Activated T-cell treated with anti-CD3 and anti-CD28 coated beads for 4 hours (primary cell): ENCODE measurements at places on chromosomes 1 and 21.

DNA sequence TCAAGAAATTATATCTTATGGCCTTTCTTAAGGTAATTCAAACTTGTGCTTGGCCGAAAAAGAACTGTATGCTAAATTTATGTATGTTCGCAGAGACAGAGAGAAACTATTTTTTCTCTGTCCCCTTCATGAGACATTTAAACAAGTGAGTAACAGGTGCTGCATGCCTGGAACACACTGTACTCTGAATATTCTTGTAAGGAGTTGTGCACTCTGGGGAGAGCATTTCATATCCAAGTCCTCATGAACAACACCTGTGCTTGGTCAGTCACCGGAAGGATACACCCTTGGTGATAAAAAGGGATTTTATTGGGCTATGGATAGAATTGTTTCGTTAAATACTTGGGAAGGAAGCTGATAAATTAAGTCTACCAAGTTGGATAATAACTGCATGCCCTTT lies 220.8 kb upstream of the NRIP1 start:
- DNase-seq: no peak

DNA sequence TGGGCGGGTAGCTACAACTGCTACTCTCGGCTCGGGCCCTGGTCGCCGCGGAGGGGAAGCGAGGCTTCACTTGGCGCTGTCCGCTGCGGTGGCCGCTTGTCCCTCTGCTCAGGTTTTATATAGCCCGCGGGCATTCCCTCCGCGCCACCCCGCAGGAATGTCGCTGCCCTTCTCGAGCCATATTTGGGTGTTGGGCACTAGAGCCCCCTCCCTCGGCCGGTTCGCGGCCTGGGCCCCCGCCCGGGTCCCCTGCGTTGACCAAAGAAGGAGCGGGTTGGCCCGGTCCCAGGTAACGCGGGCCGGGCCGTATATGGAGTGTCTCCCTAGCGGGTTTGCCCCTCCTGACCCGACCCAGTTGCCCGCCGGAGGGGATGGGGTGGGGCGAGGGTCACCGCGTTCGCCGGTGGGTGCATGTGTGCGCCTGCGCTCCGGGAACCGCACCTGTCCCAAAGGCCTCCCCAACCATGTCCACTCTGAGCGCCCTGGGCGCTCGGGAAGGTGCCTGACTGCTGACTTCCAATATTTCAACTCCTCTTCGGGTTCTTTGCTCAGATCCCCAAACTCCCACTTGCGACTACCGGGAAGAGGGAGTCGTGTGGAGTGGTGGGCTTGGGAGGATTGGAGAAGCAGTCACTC lies at the start of gene ACTA1:
Gene ACTA1, minus strand, starts transcription at position 90 of the 636 bp plus-strand sequence. CDS start 979 bp downstream, outside the sequence.
- DNase-seq: no peak

GRCh38 chr21:32448803-32449594 lies 36.5 kb downstream of the EVA1C start:
- no peak for DNase-seq

- no peak for DNase-seq
Measured at GRCh38 chr1:224684979-224685425, 68.9 kb downstream of the CNIH3 start.

DNA sequence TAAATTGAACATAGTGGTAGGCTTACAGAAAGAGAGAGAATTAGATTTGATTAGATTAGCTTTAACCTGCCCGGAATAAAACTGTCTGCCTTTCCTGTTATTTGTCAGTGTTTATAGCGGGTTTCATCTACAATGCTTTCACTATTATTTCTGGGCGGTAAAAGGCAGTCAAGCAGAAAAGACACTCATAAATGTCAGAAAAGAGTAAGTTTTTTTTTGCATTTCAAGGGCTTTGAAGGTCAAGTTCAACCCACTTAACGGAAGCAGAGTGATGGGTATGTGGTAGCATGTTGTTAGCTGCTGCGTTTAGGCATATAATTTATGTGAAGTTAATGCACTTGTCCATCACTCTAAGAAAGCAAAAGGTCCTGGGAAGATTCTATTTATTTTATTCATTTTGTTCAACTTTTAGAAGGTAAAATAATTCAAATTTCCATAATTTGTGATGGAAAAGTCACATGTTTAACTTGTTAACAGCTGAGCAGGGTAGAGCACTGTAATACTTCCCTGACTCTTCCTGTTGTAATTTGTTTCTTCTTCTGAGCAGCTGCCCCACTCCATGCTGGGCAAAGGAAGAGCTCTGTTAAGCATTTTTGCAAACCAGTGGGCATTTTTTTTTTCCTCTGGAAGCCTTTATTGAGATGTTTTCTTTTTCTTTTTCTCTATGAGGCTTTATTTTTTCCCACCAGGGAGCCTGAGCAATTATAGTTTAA lies 220.1 kb downstream of the ST6GALNAC3 start:
- DNase-seq: no peak

- DNase-seq: no peak
Measured at GRCh38 chr1:86502721-86503405, 34.1 kb downstream of the CLCA1 start.
